ENCODE measurements at places on chromosomes 5 and 9. TPM values are rescaled to one million over a fixed set of nuclear protein-coding genes. Genes with fewer than 3 reads are reported as not detected.
A peak's percentile ranks its signal among the peaks of the same experiment; 100 is the strongest.

DNA sequence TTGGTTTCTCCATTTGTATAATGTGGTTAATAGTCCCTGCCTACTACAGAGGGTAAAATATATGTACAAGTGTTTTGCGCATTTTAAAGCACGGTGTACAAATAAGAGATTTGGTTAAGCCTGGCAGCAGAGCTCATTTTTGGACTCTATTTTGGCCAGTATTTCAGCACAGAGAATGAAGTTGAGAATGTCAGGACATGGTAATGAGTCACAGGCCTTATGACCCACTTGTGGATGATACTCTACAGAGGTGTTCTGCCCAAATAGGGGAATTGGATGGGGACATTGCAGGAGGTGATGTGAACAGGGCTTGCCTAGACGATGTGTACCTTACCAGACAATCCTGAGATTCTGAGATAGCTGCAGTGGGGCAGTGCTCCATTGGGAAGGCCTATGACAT lies 50.6 kb downstream of the MELK start:
- no peaks in the 10 kb centered on the region for H3K36me3 ChIP-seq
- H3K4me3 ChIP-seq: no peak overlapping the region
- no peak overlapping the region for H3K27ac ChIP-seq

DNA sequence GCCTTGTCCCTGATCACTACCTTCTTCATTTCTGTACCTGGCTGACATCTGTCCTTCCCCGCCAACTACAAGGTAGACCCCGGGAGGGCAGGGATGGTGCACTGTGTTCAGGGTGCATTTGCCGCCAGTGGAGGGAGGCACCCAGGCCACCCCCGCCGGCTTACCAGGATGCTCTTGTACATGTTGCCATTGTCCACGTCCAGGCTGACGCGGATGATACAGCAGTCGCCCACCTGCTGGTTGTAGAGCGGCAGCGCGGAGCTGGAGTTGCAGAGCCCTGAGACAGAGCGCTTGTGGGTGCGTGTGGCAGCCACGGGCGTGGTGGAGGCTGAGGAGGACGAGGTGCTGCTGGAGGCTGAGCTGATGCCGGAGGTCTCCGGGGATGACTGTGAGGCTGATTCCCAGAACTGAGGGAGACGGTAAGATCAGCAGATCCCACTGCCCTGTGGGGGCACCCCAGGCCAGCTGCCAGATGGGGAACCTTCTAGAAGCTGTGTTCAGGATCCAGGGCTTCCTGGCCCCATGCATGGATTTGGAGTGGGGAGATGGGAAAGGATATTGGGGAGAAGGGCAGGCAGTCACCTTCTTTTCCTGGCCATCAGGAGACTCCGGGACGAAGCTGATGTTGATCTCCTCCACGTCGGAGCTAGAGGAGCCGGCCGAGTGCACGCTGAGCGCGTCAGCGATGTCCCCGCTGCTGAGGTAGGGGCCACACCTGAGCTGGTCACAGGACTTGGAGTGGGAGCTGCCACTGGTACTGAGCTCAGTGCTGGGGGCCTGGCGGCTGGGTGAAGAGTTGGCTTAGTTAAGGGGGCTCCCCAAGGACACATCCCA lies 19.5 kb downstream of the RALGDS start:
- H3K4me1 ChIP-seq: no peaks in the 10 kb centered on the region
- H3K36me3 ChIP-seq: no peaks in the 10 kb centered on the region
- H3K27me3 ChIP-seq: no peaks in the 10 kb centered on the region

GRCh38 chr5:124065508-124065907 lies 553.5 kb downstream of the CSNK1G3 start:
- no peak overlapping the region for H3K27ac ChIP-seq
- no peak for DNase-seq
- no peaks in the 10 kb centered on the region for H3K36me3 ChIP-seq
- H3K27me3 ChIP-seq: no peaks in the 10 kb centered on the region
- no peaks in the 10 kb centered on the region for H3K4me1 ChIP-seq

- no peak overlapping the region for H3K27ac ChIP-seq
- DNase-seq: no peak
Measured at GRCh38 chr9:134532084-134532483, 109.5 kb upstream of the COL5A1 start.

- H3K4me3 ChIP-seq: peak overlapping the region; percentile 87
- no peaks in the 10 kb centered on the region for H3K36me3 ChIP-seq
- peaks cover 16% of the 10 kb centered on the region for H3K4me1 ChIP-seq
- no peaks in the 10 kb centered on the region for H3K27me3 ChIP-seq
- DNase-seq: no peak
Measured at GRCh38 chr9:127714951-127715469, 453 bp downstream of the PTRH1 start.

- H3K27me3 ChIP-seq: no peaks in the 10 kb centered on the region
- no peaks in the 10 kb centered on the region for H3K36me3 ChIP-seq
- no peak overlapping the region for H3K4me3 ChIP-seq
- H3K27ac ChIP-seq: no peak overlapping the region
- H3K4me1 ChIP-seq: no peaks in the 10 kb centered on the region
Measured at GRCh38 chr5:103674251-103674650, 111.7 kb upstream of the NUDT12 start.

GDA gene
- not detected for total RNA-seq

- H3K36me3 ChIP-seq: no peaks in the 10 kb centered on the region
- no peak overlapping the region for H3K27ac ChIP-seq
- H3K4me1 ChIP-seq: peaks cover 46% of the 10 kb centered on the region
- peaks cover 3% of the 10 kb centered on the region for H3K27me3 ChIP-seq
Measured at GRCh38 chr5:88690409-88691229, 192.4 kb downstream of the MEF2C start.

DNA sequence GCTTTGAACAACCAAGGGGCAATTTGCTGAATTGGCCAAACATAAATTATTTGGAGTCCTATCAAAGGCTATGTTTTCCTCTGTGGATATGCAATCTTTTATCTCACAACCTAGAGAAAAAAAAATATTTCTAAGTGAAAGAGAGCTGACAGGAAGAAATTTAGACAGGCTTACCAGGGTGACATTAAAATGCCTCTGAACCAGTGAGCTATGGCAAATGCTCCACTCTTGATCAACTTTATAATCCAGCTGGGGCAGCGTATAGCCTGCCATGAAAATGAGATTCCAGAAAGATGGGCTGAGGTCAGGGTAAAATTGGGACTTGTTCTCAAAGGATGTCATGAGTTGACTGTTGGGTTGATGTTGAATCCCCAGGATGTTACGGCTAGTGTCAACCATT lies 399.3 kb upstream of the TRPC7 start:
- H3K27ac ChIP-seq: no peak overlapping the region
- H3K27me3 ChIP-seq: no peaks in the 10 kb centered on the region
- no peak for DNase-seq
- H3K4me3 ChIP-seq: no peak overlapping the region

DNA sequence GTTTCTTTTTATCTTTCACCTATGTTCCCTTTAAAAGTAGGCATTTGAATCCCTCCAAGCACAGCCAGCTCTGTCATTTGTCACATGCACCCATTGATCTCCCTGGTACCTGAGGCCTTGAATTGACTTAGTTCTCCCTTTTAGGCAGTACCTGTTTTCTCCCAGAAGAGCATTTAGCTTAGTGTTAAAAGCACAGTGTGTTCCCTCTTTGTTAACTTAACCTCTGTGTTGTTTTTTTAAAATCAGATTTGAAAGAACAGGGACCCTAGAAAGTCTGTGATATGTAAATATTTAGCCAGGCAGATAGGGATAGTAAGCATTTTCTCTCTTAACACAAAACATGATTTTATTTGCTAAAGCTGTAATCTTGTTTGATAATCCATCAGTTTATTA lies 113.8 kb upstream of the SPATA31D4 start:
- no peaks in the 10 kb centered on the region for H3K36me3 ChIP-seq
- DNase-seq: no peak
- no peak overlapping the region for H3K4me3 ChIP-seq

DNA sequence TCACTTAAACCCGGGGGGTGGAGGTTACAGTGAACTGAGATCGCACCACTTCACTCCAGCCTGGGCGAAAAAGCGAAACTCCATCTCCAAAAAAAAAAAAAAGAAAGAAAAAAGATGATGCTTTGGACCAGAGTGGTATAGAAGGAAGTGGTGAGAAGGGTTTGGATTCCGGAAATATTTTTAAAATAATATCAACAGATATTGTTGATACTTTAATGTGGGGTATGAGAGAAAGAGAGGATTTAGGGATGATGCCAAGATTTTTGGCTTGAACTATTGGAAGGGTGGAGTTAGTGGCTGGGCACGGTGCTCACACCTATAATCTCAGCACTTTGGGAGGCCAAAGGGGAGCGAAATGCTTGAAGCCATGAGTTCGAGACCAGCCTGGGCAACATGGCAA lies 49.6 kb upstream of the PLIN2 start:
- no peak overlapping the region for H3K4me3 ChIP-seq
- DNase-seq: no peak
- no peaks in the 10 kb centered on the region for H3K27me3 ChIP-seq
- H3K36me3 ChIP-seq: no peaks in the 10 kb centered on the region
- H3K4me1 ChIP-seq: no peaks in the 10 kb centered on the region
- H3K27ac ChIP-seq: no peak overlapping the region

DNA sequence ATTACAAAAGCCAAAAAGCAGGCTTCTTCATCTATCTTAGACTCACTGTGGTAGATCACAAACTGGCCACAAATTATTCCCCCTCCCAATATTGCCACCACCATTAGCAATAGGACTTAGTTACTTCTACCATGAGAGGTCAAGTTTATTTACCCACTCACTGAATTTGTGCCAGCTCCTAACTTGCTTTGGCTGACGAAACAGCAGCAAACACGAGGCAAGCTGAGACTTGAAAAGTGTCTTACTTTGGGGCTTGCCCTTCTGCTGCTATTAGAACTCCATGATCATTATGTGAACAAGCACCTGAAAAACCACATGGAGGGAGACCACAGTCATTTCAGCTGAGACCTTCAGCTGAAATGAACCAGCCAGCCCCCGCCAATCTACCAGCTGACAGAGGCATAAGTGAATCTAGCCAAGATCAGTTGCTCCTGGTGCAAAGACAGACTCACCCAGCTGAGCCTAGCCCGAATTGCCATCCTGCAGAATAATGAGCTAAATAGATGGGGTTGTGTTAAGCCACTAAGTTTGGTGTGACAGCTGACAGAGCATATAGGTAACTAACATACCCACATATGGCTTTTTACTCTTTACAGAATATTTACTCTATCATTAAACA lies 5.7 kb downstream of the WDR41 start:
- H3K27me3 ChIP-seq: no peaks in the 10 kb centered on the region
- H3K4me3 ChIP-seq: no peak overlapping the region
- H3K27ac ChIP-seq: no peak overlapping the region
- no peak for DNase-seq
- H3K4me1 ChIP-seq: peaks cover 5% of the 10 kb centered on the region

GRCh38 chr5:158965334-158965733 lies 134.4 kb downstream of the EBF1 start:
- peaks cover 19% of the 10 kb centered on the region for H3K4me1 ChIP-seq
- no peak for DNase-seq
- no peak overlapping the region for H3K27ac ChIP-seq
- no peaks in the 10 kb centered on the region for H3K27me3 ChIP-seq
- H3K4me3 ChIP-seq: no peak overlapping the region
- peaks cover 2% of the 10 kb centered on the region for H3K36me3 ChIP-seq

CD180 gene
- 16.4 TPM for total RNA-seq

SLC12A7 gene
- total RNA-seq: 34.4 TPM

- no peaks in the 10 kb centered on the region for H3K27me3 ChIP-seq
- H3K4me1 ChIP-seq: no peaks in the 10 kb centered on the region
- no peak for DNase-seq
- no peak overlapping the region for H3K27ac ChIP-seq
- H3K36me3 ChIP-seq: no peaks in the 10 kb centered on the region
- H3K4me3 ChIP-seq: no peak overlapping the region
Measured at GRCh38 chr9:111740739-111741138, 54.0 kb downstream of the SHOC1 start.

- peak; percentile 30 for DNase-seq
- no peaks in the 10 kb centered on the region for H3K27me3 ChIP-seq
- H3K4me1 ChIP-seq: peaks cover 22% of the 10 kb centered on the region
Measured at GRCh38 chr9:35570709-35571504, 34.2 kb upstream of the TESK1 start.

DNA sequence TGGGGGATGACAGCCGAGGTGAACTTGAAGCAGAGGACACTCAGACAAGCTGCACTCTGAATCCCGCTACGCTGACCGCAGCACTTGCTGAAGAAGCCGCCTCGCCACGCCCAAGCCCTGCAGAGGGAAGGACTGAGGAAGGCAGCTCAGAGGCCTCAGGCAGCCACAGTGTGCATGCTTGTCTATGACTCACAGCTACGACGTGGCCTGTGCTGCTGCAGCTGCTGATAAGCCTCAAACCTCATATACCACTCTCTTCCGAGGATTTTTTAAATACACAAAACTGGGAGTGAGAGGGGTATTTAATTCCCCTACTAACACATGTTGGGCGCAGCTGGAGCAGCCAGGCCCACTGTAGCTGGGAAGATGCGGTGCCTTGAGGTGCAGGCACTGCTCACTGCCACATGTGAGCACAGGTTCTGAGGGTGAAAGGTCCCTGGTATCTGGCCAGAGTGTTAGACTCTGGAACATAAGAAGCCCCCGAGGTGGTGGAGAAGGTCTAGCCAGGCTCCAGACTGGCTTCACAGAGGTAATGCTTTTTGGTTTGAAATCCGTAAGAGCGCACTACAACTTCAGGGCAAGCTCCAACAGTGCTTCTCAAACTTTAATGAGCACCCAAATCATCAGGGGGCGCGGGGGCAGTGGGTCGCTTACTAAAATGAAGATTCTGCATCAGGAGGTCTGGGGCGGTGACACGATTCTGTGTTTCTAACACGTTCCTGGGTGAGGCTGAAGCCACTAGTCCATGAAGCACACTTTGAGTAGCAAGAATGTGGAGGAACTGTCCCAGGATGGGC lies 196.8 kb downstream of the AUH start:
- H3K27ac ChIP-seq: no peak overlapping the region
- peak; percentile 34 for DNase-seq
- H3K4me1 ChIP-seq: peaks cover 33% of the 10 kb centered on the region
- H3K4me3 ChIP-seq: no peak overlapping the region
- H3K36me3 ChIP-seq: no peaks in the 10 kb centered on the region
- H3K27me3 ChIP-seq: no peaks in the 10 kb centered on the region

DNA sequence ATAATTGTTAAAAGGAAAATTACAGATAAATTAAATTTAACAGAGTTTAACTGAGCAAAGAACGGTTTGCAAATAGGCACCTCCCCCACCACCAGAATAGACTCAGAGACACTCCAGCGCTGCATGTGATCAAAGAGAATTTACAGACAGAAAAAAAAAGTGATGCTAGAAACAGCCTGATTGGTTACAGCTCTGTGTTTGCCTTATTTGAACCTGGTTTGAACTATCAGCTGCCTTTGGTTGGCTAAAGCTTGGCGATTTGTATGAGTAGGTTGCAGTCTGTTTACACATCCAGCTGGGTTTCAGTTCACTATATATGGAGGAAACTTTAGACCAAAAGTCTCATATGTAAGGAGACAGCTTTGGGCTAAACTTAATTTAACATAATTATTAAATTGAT lies 249.1 kb downstream of the ENC1 start:
- no peaks in the 10 kb centered on the region for H3K27me3 ChIP-seq
- no peak overlapping the region for H3K27ac ChIP-seq
- no peak for DNase-seq
- no peaks in the 10 kb centered on the region for H3K4me1 ChIP-seq
- H3K4me3 ChIP-seq: no peak overlapping the region

- DNase-seq: no peak
- no peaks in the 10 kb centered on the region for H3K4me1 ChIP-seq
- no peak overlapping the region for H3K27ac ChIP-seq
- H3K4me3 ChIP-seq: no peak overlapping the region
Measured at GRCh38 chr5:118891252-118891651, 97.1 kb downstream of the DTWD2 start.

OTULIN gene
- total RNA-seq: 60.6 TPM

- H3K4me1 ChIP-seq: peaks cover 61% of the 10 kb centered on the region
- H3K36me3 ChIP-seq: no peaks in the 10 kb centered on the region
- peak overlapping the region; percentile 77 for H3K4me3 ChIP-seq
- DNase-seq: no peak
- H3K27ac ChIP-seq: peak overlapping the region; percentile 93
- H3K27me3 ChIP-seq: no peaks in the 10 kb centered on the region
Measured at GRCh38 chr9:130041648-130042405, 1.2 kb downstream of the FNBP1 start.

MARCHF3 gene
- 35.0 TPM for total RNA-seq

Measured in B cell (primary cell).